Hematopoietic multipotent progenitor cell treated with erythropoietin and hydrocortisone succinate and interleukin-3 and kit ligand, for 17 days (in vitro differentiated cells): ENCODE measurements at places on chromosomes 6 and 20.

- no peak for DNase-seq
Observed at GRCh38 chr6:148790817-148791216, 44.0 kb downstream of the UST start.

DNA sequence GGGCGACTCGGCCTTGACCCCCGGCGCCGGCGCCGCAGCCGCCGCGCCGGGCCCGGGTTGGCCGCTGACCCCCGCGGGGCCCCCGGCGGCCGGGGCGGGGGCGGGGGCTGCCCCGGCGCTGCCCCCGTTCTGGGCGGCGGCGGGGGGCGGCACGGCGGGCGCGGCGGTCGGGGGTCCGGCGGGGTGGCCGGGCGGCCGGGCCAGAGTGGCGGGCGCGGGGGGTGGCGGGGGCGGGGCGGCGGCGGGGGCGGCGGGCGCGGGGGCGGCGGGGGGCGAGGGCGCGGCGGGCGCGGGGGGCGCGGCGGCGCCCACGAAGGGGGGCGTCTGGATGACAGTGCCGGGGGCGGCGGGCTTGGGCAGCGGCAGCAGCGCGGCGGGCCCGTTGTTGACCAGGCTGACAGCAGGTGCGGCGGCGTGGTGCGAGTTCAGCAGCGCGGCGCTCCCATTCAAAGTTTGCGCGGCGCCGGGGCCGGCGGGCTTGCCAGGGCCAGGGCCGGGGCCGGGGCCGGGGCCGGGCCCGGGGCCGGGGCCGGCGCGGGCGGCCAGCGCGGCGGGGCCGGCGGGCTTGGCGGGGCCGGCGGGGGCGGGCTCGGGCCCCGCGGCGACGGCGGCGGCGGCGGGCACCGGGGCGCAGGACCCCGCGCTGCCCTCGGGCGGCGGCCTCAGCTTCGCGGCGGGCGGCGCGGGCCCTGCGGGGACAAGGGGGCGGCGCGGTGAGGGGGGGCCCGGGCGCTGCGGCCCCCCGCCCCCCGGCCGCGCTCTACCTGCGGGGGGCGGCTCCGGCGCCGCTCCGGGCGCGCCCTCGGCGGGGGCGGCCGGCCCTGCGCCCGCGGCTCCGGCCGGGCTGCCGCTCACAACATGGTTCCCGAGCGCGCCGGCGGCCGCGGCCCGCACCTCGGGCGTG is 659 bp downstream of the TAF4 start:
- no peak for DNase-seq

- DNase-seq: no peak
Observed at GRCh38 chr6:154500769-154501577, 9.5 kb downstream of the CNKSR3 start.

- no peak for DNase-seq
Observed at GRCh38 chr6:144757299-144757698, 472.2 kb downstream of the UTRN start.

DNA sequence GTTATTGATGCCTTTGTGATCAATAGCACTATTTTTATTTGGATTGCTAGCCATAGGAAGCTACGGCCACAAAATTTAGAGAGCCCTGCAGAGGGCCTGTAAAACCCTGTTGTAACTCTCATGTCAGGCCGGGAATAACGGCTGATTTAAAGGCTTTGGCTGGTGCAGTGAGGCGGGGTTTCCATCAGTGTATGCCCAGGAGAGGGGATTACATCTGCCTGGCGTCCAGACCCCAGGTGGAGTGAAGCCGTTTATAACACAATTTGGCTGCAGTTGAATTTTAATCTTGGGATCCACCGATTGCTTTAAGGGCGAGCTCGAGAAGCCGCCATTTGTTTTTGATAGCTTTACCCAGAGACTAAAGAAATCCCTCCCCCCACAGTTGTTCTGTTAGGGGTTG is 29.1 kb upstream of the APCDD1L start:
- DNase-seq: no peak

GRCh38 chr20:2921506-2921905 is 48.2 kb downstream of the PTPRA start:
- no peak for DNase-seq
